ENCODE measurements at places on chromosomes 1 and 21. TPM values are rescaled to one million over a fixed set of nuclear protein-coding genes. Genes with fewer than 3 reads are reported as not detected.

The RHOU gene
- 0.64 TPM for total RNA-seq

DNA sequence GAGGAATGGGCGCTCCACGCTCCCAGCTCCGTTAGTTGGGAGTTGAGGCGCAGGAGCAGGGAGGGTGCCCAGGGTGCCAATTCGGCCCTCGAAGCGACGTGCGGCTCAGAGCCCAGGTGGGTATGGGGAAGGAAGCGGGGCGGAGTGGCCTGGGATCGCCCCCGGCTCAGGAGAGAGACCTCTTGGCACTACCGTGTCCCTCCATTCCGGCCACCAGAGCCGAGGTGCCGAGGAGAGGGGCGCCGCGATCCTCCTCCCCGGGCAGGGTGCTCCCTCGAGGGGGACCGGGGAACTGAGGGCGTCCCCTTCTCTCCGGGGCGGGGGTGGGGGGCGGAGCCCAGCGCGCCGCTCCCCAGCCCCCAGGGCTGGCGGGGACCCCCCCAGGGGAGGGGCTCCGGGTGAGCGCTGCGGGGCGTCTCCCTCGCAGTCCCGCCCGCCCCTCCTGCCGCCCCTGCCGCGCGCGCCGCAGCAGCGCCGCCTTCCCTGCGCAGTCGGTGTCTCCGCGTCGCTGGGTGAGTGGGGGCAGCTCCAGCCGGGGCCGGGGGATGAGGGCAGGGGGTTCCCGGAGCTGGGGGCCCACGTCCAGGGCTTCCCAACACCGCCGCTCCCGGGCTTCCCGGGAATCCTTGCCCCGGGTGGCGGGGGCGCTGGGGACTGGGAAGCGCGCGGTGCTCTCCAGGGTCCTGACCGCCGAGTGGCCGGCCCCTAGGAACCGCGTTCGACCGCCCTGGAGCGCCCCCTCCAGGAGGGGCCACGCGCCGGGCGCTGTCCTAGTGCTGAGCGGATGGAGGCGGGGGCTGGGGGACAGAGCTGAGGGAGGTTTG, at the start of gene HPCA:
Gene HPCA, plus strand, starts transcription at position 488 of the 824 bp plus-strand sequence. CDS start 2,408 bp downstream, outside the sequence.
- DNase-seq, result peak; percentile 37

DNA sequence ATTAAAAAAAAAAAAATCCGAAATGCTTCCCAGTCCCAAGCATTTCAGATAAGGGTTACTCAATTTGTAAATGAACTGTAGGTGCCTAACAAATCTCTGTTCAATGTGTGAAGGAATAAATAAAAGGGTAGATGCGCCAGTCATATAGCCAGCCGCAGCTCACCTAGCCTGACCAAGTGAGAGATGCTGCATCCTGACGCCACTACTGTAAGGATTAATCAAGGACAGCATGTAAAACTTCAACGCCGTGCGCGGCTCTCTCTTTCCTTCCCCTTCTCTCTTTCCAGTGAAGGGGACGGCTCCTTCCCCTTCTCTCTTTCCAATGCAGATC, 441 bp downstream of the PPT1 start:
- DNase-seq, result no peak

DNA sequence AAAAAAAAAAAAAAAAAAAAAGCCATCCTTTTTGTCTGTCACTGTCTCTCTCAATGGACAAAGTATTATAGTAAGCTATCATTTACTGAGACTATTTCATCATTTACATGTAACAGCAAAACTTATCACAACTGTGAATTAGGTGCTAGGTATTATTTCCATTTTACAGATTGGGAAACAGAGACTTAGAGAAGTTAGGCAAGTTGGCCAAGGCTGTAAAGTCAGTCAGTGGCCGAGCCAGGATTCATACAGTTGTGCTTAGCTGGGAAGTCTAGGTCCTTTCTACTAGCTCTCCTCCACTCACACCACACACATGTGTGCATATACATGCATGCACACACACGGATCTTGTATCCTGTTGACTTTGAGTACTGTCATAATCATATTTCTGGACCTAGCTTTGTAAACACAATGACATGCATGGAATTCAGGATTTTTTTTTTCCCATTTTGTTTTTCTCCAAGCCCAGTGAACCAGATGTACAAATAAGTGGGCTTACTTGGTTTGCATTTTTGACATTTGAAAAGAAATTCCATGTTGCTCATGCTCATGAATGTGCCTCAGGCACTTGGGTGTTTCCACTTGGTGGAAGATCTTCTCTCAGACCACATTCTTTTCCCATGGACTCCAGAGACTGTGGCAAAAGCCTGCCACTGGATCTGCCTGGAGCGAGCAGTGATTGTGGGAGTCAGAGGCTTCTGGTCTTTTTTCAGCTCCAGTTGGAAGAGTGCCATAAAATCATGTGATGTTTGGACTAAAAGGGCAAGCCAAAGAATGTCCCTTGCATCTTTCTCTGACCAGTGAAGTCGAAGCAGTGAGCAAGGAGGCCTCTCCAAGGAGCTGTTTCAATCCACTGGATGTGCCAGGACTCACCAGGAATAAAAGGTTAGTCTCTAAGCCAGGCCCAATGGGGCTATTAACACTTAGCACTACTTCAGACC, 61.7 kb upstream of the DNAJC6 start:
- DNase-seq, result no peak

The PGLYRP4 gene
- total RNA-seq, result not detected

The GABRD gene
- total RNA-seq, result not detected

GRCh38 chr1:154344977-154345837, 19.9 kb downstream of the ATP8B2 start:
- DNase-seq, result peak; percentile 87

The ZNHIT6 gene
- total RNA-seq, result 37.5 TPM

The GREM2 gene
- total RNA-seq, result not detected

The ELAPOR1 gene
- total RNA-seq, result 11.3 TPM

GRCh38 chr1:179742717-179743678, at the start of gene FAM163A:
Gene FAM163A, plus strand, starts transcription at chr1:179743291. Its CDS starts 69,807 bp downstream, at chr1:179813098.
- no peak for DNase-seq

DNA sequence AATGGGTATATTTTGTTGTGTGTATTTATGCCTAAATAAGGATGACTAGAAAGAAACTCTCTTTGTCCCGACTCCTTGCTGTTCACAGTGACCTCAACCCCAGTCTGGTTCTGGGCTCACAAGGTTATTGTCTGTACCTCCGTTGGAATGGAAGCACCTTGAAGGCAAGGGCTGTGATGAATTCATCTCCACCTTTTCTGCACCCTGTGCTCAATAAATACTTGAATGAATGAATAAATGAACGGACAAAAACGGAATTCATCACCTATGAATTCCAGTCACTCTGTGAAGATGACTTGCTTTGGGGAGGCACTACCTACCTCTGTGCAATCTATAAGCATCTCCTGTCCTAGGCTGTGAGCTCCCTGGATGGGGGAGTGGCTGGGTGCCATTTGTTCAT, 39.3 kb downstream of the HSPG2 start:
- DNase-seq, result no peak
